Activated naive CD4-positive, alpha-beta T cell (primary cell): ENCODE measurements at places on chromosomes 6 and 20.

- no peak for DNase-seq
Observed at GRCh38 chr6:20447581-20448132, 46.0 kb downstream of the E2F3 start.

DNA sequence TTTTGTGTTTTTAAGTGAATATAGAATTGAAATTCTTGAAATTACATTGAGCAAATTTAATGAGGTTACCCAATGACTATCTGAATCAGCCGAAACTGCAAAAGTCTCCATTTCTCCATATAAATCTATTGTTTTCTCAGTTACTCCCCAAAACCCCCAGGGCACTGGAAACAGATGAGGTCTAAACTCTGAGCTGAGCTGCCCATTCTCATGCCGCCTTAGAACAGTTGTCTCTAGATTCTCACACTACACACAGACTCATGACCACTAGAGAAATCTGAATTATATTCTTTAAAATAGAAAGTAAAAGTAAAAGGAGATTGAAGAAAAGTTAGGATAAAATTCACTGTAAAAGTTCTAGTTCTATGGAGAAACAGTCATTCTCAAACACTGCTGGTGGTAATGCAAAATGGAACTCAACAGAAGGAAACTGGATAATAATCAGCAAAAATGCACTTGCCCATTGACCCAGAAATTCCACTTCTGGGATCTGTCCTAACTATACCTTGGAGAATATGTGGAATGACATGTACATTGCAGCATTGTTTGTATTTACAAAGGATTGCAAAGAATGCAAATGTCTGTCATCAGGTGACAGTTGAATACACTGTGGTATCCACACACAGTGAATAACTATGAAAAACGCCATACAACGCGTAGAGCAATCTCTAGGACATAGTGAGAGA is 125.5 kb downstream of the IPCEF1 start:
- no peak for DNase-seq

DNA sequence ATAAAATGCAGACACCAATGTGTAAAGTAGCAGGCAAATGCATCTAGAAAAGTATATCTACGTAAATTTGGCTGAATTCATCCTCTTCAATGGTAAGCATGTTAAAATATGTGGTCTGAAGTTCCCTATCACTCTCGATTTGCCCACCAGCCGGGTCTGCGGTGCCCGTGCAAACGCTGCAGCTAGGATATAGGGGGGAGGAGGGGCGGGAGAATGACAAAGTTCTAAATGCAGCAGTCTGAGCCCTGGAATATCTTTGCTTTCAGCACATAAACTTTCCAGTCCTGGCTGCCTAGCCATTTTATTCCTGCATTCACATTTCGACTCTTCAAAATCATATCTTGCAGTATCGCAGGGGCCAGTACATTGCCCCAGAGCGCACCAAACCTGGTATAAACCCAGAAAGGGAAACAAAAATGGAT is 708 bp downstream of the NRN1 start:
- no peak for DNase-seq

DNA sequence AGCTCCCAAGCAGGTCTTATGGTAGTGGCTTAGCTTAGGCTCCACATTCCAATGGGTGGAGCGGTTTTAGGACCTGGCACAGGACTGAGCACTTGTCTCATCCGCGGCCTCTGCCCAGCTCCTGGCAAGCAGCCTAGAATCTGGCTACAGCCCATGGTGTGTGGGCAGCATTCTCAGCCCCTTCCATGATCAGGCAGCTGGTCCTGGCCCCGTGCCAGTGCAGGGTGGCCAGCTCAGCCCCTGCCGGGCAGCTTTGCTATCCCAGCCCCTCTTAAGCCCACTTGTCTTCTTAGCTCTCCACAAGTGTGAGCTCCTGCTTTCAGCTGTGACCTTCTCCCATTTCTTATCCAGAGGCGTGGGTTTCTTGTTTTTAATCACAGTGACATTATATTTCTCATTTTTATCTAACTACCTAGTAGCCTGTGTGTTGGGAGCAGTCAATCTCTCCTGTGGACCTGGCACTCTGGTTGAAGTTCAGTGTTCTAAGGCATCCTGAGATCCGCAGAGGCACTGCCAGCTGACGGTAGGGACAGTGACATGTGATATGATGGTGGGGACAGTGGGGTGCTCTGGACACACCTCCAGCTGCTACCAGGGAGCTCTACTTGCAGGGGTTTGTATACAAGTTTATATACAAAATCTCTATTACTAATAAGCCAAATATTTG is 119.9 kb upstream of the PRND start:
- DNase-seq, result no peak

GRCh38 chr6:42260972-42261371 is 43.3 kb upstream of the MRPS10 start:
- DNase-seq, result peak; percentile 7

GRCh38 chr6:16265351-16266341 is 27.3 kb downstream of the GMPR start:
- DNase-seq, result no peak

DNA sequence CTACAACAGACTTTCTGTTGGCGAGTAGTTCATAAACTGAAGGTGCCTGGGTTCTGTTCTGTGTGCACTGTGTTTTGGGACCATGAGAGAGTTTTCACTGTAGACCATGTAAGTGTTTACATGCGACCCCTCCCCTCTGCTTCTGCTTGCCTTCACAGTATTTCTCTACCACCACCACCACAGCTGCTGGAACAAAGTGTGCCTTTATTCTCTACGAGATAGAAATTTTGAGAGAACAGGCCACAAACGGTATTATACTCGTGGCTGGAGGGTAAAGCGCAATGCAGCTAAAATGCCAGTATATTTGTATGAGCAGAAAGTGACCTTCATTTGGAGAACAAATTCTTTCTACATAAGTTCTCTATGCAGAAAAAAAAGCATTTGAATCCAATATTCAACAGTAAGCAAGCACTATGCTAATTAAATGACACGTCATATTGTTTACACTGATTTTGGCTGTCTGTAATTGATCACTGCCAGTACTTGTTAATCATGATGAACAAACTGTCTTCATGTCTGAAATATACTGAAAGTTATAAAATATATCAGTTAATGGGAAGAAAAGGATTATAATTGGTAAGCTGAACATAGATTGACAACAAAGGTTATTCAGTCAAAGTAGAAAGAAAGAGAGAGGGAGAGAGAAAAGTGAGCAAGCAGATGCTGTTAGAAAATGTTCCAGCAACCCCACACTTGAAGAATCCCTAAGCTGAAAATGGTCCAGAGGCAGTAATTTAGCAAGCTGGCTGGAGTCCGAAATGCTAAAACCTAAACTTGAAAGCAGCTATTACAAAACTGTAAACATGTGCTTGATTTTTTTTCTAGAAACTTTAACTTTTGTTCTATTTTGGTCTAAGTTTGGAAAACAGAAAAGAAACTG is 8.8 kb downstream of the CLDN20 start:
- DNase-seq, result no peak

- DNase-seq, result no peak
Observed at GRCh38 chr20:44614525-44614924, 32.1 kb downstream of the PKIG start.

DNA sequence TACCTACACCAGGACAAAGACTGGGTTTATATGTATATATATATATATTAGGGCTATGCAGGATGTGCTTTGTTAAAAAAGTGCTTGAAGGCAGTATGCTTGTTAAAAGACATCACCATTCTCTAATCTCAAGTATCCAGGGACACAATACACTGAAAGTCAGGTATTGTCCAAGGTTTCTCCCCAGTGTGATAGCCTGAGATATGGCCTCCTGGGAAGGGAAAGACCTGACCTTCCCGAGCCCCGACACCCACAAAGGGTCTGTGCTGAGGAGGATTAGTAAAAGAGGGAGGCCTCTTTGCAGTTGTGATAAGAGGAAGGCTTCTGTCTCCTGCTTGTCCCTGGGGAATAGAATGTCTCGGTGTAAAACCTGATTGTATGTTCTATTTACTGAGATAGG is 156.9 kb downstream of the GPX5 start:
- DNase-seq, result no peak
